ENCODE measurements at places on chromosomes 7 and 10.

GRCh38 chr10:84008878-84009277, 130.4 kb upstream of the GHITM start:
- DNase-seq = no peak

DNA sequence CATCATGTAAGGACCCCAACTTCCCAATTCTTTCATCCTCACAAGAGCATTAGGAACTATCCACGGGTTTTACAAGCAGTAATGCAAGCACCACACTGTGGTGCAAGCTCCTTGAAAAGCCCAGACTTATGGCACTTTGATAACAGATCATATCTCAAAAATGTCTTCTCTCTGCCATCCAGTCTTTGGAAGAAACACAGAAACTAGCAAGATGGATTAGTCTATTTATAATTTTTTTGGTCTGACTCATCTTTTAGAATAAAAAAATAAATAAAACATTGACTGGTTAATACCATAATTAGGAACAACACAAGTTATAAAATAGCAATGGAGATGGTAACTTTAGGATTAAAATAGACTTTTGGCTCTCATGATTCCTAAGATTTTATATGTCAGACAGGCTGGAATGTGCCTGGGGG, 49.0 kb upstream of the CALD1 start:
- peak; percentile 82 for DNase-seq

GRCh38 chr10:28331066-28331465, 28.2 kb upstream of the MPP7 start:
- no peak for DNase-seq

DNA sequence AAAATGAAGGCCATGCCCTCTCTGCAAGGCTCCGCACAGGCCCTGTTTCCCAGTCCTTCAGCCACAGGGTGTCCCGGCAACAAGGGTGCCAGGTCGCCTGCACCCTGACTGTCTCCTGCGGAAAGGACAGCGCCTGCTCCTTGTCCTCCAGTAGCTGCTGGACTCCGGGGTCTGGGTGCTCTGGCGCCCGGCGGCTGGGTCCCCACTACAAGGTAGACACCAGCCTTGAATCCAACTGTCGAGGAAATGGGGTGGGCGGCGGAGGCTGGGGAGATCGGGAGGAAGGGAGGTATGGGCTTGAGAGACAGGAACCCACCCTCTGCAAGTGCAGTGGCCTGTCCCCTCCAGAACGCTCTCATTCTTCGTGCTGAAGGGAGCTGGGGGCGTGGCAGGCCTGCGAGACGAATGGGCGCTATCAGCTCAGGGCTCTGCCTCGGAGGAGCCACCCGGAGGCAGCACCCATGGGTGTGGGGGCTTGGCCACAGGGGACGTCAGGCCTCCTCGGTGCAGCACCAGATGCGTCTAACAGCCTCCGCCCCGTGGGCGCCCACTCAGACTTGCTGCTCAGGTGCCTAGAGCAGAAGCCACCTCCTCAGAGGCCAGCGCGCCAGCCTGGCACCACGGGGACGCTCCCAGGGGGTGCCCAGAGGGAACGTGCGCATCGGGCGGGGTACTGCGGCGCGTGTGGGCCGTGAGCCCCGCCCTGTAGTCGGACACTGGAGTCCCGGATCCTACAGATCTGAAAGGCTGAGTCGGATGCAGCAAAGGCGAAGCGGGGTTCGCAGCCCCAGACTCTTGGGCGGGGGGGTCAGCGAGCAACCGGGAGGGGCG, 15.6 kb downstream of the ADAM8 start:
- no peak for DNase-seq

DNA sequence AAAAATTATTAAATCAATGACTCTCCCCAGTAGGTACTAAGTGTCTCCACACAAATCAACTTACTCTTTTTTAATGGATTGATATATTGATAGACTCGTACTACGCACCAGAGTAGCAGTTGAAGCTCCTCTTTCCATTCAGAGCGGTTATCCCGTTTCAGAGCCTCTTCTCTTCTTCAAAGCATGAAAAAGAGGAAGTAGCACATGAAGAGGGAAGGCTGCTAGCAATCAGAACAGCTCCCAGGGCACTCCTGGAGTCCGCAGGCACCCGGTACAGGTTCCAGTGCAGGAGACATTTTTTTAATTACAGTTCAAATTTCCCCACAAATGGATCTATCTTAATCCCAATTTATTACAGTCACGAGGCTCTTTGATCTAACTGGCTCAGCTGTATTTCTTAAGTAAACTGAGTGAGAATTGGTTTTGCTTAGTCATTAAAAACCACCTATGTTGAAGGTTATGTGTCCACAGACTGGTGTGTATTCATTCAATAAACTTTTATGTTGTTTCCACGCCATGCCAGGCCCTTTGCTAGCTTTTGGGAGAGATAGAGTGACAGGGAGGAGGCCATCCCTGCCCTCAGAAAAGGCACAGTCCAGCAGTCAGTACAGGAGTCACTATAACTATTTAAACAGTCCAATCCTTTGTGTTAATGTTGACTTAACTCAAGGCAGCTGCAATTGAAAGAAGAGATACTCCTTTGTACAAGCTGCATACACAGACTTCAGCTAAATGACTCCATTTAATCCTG, 32.1 kb upstream of the CALN1 start:
- DNase-seq = no peak

DNA sequence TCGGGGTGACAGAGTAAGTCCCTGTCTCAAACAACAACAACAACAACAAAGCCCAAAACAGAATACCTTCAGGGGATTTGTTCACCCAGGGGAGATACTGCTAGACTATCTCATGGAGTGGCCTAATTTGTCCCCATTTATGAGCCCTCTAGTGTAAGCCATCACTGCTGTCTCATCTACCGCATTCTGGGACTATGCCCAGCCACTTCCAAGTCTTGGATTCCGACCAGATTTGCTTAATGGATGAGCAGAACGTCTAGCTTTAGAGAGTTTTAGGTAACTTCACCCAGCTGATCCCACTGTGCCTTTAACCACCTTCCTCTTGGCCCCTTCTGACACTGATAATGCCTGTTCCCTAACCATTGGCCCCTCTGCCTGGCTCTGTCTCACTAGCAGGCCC, 47.1 kb downstream of the PAPSS2 start:
- peak; percentile 64 for DNase-seq

DNA sequence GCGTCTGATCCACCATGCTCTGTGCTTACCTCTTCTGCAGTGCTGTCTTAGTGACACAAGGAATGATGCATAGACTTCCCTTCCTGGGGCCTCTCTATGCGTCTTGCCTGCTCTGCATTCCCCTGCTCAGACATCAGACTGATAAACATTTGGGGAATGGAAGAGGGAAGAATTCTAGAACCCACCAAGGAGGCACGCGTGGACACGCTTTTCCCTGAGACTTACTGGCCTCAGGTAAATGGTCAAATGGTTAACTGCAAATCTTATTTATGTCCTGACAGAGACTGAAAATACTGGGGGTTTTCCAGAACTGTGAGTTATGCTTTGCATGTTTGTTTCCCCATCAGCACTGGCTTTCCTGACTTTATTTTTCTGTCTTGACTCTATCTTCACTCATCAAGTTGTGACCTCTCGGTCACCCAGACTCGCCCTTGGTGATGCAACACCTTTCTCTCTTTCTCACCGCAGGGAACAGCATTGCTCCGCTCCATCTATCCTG, 285.9 kb upstream of the FZD8 start:
- no peak for DNase-seq

- DNase-seq = peak; percentile 63
Observed at GRCh38 chr7:85090919-85091564, 95.8 kb downstream of the SEMA3D start.

DNA sequence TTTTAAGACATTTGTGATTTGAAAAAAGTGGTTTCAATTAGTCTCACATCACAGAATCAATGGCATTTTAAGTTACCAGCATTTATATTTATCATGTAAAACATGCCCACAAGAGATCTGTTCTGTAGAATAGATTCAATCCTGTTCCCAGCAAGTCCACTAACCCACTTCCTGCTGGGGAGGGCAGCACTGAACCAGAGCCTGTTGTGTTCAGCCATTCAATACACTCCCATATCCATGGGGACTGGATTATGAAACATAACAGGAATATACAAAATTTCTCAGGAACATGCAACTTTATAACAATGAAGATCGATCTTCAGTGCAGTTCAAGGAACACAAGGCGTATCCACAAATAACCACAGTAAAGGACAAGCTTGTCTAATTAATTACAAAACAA, 24.4 kb upstream of the ANK3 start:
- DNase-seq = no peak

- no peak for DNase-seq
Observed at GRCh38 chr10:20888620-20889330, 8.3 kb downstream of the NEBL start.
